ENCODE measurements at places on chromosomes 5 and 9.

GRCh38 chr9:88808019-88808656 is 183.1 kb upstream of the S1PR3 start:
- peaks cover 70% of the 10 kb centered on the region for H3K27me3 ChIP-seq
- no peak for DNase-seq
- no peak overlapping the region for H3K27ac ChIP-seq
- H3K4me3 ChIP-seq, result no peak overlapping the region
- no peaks in the 10 kb centered on the region for H3K36me3 ChIP-seq

DNA sequence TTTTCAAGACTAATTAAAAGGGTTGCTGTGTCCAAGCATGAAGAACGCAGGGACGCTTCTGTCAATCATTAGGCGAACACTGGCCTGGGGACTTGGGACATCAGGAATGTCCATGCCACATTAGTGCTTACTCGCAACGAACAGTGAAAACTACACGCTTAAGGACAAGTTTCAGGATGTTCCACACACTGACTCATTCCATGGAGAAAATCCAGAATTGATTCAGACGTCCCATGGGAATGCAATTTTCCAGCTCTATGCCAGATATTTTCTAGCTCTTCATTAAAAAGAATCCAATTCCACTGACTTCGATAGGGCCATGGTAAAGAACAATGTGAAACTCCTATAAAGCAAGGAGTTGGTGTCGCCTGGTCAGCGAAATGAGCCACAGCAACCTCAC is 98.2 kb downstream of the CAMSAP1 start:
- no peaks in the 10 kb centered on the region for H3K27me3 ChIP-seq
- no peak for DNase-seq
- no peak overlapping the region for H3K27ac ChIP-seq
- H3K4me3 ChIP-seq, result no peak overlapping the region
- peaks cover 52% of the 10 kb centered on the region for H3K36me3 ChIP-seq

- H3K36me3 ChIP-seq, result no peaks in the 10 kb centered on the region
- no peaks in the 10 kb centered on the region for H3K27me3 ChIP-seq
- no peak overlapping the region for H3K4me3 ChIP-seq
- no peak overlapping the region for H3K27ac ChIP-seq
- no peak for DNase-seq
These were observed 184.0 kb downstream of the HSPA4 start for GRCh38 chr5:133235696-133236426.

GRCh38 chr5:135566422-135567400 is 12.1 kb downstream of the CXCL14 start:
- no peaks in the 10 kb centered on the region for H3K36me3 ChIP-seq
- H3K27me3 ChIP-seq, result peaks cover 14% of the 10 kb centered on the region
- H3K4me1 ChIP-seq, result no peaks in the 10 kb centered on the region
- H3K27ac ChIP-seq, result no peak overlapping the region

DNA sequence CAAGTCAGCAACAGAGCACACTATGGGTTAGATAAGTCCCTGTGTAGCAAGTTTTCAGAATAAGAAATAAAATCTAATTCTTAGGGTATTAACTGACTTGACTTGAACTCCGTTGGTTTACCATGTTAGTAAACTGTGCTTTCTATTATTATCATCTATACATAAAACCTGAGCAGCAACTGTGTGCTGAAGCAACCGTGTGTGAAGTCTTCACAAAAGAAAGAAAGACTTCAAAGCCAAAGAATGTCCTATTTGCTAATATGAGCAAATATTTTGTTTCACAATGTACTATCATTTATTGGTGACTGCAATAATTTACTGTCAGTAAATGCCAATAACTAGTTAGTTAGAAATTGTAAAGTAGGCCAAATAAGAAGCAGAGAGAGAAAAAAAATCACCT is 32.7 kb downstream of the ERAP1 start:
- no peaks in the 10 kb centered on the region for H3K27me3 ChIP-seq
- peaks cover 95% of the 10 kb centered on the region for H3K36me3 ChIP-seq
- H3K4me1 ChIP-seq, result peaks cover 15% of the 10 kb centered on the region
- H3K27ac ChIP-seq, result peak overlapping the region; percentile 44
- H3K4me3 ChIP-seq, result no peak overlapping the region

GRCh38 chr5:174503461-174504265 is 220.7 kb upstream of the MSX2 start:
- DNase-seq, result no peak
- H3K27ac ChIP-seq, result no peak overlapping the region
- no peaks in the 10 kb centered on the region for H3K36me3 ChIP-seq
- H3K4me3 ChIP-seq, result no peak overlapping the region

- peaks cover 95% of the 10 kb centered on the region for H3K36me3 ChIP-seq
- no peak overlapping the region for H3K4me3 ChIP-seq
- no peak overlapping the region for H3K27ac ChIP-seq
- no peaks in the 10 kb centered on the region for H3K27me3 ChIP-seq
These were observed 8.9 kb downstream of the DROSHA start for GRCh38 chr5:31523041-31523440.

- peaks cover 4% of the 10 kb centered on the region for H3K4me1 ChIP-seq
- H3K27ac ChIP-seq, result no peak overlapping the region
- no peak overlapping the region for H3K4me3 ChIP-seq
- H3K27me3 ChIP-seq, result no peaks in the 10 kb centered on the region
- DNase-seq, result no peak
- H3K36me3 ChIP-seq, result peaks cover 11% of the 10 kb centered on the region
These were observed 14.6 kb downstream of the HINT1 start for GRCh38 chr5:131150408-131150807.
